ENCODE measurements at places on chromosomes 16 and 17.

- DNase-seq: no peak
Observed at GRCh38 chr16:80346111-80346632, 194.6 kb upstream of the DYNLRB2 start.

DNA sequence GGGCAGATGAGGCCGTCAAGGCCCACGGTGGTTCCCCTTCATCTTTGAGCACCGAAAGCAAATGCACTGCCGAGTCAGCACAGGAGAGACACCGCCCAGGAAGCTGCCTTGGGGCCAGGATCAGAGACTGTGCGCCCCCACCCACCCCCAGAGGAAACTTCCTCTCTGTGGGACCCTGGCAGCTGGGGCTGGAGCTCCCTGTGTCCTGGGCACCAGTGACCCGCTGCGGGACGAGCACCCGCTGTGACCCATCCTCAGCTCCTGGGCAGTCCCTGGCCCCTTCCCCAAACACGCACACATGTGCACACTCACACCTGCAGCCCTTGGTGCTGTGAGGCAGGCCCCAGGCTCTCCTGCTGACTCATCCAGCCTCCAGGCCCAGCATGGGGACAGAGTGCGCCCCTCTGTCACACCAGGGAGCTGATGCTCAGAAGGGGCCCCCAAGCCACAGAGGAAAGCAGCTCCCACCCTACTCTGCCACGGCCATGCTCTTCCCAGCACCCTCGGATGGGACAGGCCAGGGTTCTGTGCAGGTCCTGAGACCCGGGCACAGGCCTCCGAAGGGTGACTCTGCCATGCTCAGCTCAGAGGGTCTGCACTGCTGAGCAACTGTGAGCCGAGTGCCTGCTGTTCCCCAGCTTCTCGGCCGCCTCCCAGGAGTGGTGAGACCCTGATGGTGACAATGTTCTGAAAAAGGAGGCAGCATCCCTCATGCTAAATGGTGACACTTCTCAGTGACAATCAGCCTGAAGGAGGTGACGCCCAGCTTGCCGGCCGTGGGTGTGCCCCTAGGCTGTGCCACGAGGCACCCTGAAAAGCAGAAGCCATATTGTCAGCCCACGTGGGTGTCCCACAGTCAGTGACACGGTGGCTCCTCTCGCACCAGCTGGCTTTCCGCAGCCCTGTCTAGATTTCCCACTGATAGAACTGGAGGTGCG is 3.6 kb downstream of the PIEZO1 start:
- peak; percentile 28 for DNase-seq

GRCh38 chr16:23523876-23524385 is 13.6 kb upstream of the GGA2 start:
- DNase-seq: no peak

GRCh38 chr16:30948667-30949649 is at the start of gene ORAI3:
TSS of gene ORAI3 (plus strand) at chr16:30949068. CDS start at chr16:30949290, 222 bp downstream.
- DNase-seq: no peak
